ENCODE measurements at places on chromosomes 4 and X.
A peak's percentile ranks its signal among the peaks of the same experiment; 100 is the strongest.

DNA sequence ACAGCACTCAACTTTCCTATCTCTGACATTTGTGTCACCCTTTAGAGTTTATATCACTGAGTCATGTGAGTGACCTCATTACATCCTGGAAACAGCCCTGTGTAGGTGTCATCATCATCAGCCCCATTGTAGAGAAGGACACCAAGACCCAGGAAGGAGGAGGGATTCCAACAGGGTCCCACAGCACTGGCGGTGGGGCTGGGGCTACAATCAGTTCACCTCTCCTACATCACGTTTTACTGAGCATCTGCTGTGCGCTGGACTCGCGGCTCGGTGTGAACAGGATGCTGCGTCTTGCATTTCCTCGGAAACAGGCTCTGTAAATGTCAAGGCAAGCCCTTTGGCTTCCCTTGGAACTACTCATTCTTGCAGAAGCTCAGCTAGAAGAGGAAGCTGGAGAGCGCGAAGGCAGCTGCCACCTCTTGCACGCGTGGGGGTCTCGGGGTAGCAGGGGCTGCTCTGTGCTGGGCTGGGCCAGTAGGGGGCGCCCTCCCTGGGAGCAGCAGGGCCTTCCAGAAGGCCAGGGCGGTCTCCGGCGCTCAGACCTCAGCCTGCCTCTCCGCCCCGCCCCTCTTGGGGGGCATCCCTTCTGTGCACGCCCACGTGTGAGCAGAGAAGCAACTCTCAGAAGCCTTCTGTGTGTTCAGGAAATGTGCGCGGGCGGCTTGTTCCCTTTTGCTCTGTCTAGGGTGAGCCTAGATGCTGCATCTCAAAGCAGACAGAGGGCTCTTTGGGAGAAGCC, 29.0 kb downstream of the REELD1 start:
- no peak for DNase-seq

- DNase-seq, result no peak
These were observed 99.5 kb downstream of the CXXC4 start for GRCh38 chr4:104395168-104395614.

GRCh38 chr4:81256059-81256970, 41.3 kb upstream of the PRKG2 start:
- no peak for DNase-seq

- no peak for DNase-seq
These were observed 109.7 kb downstream of the UNC5C start for GRCh38 chr4:95439071-95439470.

DNA sequence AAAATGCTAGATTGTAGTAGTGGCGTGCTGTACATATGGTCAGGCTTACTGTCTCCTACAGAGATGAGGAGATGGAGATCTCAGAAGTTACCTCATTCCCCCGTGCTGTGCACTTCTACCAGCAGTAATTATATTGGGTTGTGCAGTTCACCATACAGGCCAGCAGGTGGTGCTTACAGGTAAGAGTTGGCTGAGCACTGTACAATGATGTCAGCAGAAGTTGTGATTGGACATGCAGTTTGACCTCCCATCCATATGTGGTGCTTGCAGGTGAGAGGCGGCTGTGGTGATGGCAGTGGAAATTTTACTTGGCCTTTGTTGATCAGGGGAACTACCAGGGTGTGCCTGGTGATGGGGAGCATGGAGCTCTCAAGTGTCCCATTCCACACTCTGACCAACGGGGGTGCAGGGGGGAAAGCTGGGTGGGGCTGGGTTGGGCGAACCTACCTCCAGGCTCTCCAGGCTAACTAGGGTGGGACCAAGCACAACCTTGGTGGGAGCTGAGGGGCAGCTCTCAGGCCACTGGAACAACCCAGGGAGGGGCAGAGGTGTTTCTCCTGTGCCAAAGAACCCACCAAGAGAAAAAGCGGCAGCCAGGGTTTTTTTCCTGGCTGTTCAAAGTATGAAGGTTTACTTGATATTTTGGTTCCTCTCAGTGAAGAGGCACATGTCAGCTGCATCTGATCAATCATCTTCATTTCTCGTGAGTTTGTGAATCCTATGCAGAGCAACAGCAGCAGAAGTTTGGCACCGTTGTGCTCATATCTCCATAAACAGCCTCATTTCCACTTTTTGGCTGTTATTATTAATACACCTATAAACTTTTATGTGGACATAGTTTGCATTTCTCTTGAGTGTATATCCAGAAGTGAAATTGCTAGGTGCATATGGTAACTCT, 73.8 kb upstream of the FREM3 start:
- peak; percentile 27 for DNase-seq

GRCh38 chr4:137748616-137749015, 216.3 kb upstream of the PCDH18 start:
- DNase-seq, result no peak

- DNase-seq, result no peak
These were observed 31.7 kb upstream of the PRPS1 start for GRCh38 chrX:107596651-107597050.

GRCh38 chrX:19750028-19750782, 137.2 kb downstream of the SH3KBP1 start:
- no peak for DNase-seq

DNA sequence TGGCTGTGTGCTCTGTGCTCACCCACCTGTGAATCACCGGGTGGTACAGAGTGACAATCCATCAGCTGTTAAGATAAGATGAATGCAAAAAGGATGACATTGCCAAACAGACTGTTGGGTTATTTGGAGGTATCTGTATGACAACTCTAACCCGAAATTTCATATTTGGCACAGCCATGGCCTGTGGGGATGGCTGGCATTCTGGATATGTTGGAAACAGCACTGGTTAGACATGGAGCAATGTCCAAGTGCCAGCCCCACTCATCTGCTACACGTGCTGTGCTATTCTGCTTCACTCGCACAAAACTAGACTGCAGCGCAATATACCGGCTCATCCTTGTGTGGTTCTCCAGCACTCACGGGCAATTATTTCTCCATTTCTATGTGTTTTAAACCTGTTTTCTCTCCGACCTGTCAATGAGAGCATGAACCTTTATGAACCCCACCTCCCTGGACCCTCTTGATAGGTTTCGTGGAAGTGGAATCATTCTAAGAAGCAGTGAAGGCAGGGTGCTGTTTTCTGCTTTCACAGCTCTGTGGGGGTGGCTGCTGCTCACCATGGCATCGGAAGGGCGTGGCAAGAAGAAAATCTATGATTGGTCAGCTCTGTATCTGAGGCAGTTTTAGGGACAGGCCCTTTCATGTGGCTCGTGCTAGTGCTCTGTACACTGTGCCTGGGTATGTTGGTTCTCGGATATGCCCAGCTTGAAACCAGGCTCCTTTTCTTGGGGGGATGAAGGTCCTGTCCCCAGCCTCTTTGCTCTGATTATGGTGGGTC, 94.9 kb downstream of the ENPP6 start:
- no peak for DNase-seq

DNA sequence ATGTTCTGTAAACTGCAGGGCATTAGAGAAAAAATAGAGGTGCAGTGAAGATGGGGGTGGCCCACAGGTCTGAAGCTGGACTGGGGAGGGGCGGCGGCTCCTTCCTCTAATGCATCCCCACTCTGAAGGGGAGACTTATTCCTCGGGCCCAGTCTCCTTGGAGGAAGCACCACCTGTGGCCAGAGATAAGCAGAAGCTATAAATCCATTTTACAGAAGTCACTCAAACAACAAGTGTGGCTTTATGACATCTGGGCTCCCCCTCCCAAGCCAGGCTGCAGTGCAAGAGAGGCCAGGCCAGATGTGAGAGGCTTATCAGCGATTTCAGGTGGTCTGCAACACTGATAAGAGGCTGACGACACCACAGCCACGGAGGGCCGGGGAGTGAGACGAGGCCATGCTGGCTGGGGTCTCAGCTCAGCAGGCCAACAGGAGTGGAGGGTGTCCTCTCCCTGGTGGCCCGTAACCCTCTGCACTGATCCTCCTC, 15.8 kb downstream of the CYTL1 start:
- DNase-seq, result no peak

DNA sequence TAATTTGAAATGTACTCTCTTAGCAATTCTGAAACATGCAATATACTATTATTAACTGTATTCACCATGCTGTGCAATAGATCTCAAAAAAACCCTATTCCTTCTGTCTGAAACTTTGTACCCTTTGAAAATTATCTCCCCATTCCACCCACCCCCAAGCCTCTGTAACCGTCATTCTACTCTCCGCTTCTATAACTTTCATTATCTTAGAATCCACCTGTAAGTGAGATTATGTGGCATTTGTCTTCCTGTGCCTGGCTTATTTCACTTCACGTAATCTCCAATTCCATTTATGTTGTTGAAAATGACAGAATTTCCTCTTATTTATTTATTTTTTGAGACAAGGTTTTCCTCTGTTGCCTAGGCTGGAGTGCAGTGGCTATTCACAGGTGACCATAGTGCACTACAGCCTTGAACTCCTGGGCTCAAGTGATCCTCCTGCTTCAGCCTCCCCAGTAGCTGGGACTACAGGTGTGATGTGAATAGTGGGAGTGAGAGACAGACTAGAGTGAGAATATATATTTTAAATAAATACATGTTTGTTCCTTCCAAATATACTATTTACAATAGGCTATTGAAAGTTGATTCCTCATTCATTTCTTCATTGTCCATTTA, 30.5 kb downstream of the VSIG4 start:
- no peak for DNase-seq

DNA sequence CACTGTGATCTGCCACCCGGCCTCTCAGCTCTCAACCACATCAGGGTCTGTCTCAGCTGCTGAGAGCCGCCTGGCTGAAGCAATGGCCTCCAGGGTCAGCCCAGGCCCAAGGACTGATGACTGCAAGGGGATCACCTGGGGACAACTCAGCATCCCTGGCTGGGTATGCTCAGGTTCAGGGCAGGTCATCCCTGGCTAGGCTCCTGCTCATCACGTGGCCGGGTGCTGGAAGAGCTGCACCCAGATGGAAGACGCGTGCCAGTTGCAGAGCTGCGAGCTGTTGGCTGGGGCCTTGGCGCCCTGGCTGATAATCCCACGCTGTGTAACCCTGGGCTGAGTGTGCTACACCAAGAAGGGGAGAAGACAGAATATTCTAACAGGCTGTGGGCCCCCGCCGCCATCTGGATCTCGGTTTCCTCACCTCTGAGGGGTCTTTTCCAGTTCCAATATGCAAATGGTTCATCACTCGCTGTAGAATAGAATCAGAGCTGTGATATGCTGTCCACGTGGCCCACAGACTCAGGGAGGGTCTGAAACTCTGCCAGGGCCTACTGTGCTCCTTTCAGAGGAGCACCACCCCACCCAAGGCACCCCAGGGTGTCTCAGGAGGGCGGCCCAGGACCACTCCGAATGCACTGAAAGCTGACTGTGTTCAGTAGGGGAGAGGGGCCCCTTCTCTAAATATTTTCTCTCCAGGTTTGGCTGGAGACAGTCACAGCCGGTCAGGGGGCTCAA, 338.8 kb downstream of the BCOR start:
- no peak for DNase-seq

GRCh38 chrX:39577985-39578869, 519.5 kb downstream of the BCOR start:
- peak; percentile 55 for DNase-seq

DNA sequence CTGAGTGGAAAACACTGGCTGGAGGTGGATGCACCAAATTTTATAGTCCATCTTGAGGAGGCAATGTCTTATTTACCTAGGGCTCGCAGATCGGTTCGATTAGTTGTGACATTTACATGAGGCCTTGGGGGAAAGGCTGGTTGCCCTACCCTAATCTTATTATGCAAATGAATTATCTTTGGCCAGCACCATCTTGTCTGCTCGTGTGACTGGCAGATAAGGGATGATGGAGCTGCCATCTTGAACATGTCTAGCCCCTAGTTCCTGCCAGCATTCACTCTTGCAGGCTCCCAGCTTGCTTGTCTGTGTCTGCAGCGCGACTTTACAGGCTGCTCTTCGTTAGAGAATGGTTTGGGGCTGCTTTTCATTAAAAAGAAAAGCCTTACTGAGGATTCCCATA, 61.9 kb downstream of the SEC24B start:
- no peak for DNase-seq

DNA sequence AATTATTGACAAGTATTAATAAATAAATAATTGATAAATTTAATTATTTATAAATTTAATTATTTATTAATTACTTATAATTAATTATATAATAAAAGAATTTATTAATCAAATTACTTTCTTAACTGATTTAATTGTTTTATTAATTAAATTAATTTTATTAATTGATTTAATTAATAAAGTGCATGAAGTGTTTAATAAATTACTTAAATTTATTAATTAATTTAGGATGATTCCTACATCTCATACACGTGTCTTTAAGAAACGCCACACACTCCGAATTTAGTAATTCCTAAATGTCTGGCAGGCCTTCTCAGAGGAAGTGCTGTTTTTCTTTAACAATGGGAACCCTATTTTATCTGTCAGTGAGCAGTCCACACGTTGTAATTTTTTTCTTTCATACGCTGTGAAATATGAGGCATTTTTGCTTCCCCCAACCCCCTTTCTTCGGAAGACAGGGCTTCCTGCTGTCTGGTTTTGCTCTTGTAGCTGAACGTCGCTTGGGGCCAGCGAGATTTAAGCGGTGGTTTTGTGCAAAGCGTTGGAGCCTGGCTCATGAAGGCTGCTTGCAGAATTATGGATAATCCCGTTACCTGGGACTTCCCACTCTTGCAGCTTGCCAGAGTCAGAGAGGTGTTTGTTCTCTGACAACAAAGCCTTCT, 46.8 kb downstream of the CRLF2 start:
- no peak for DNase-seq

DNA sequence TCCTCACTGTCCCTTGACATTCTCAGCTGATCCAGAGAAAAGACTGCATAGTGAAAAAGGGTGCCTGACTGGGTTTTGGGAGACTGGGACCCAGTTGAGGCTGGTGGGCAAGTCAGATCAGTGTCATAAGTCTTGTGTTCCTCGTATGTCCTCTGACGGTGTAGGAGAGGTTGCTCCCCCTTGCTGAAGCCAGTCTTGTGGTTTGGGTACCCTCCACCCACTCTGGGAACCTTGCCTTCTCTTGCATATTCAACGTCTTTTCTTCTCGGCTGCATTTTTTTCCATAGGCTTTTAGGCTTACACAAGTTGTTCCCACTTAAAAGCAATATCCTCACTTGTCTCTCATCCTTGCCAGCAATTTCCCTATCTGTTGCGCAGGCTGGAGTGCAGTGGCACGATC, 211.9 kb downstream of the PTTG2 start:
- DNase-seq, result no peak

GRCh38 chrX:130084631-130085237, 25.6 kb downstream of the ELF4 start:
- DNase-seq, result peak; percentile 87

DNA sequence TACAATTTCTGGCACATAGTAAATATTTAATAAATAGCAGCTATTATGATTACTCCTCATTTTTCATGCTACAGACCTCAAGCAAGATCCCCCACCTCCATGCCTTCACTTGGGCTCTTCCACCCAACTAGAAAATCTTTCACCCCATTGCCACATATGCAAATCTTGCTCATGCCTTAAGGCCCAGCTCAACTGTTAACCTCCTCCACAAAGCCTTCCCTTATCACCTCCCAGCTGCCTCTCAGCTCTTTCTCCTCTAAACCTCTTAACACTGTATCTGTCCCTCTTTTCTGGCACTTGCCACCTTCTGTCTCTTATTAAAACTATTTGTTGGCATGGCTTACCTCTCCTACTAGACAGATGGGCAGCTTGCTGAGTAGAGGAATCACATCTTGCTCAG, 51.5 kb downstream of the PJA1 start:
- DNase-seq, result no peak

All from MV-4-11 (cell line).